ENCODE measurements at places on chromosomes 16 and 17.

DNA sequence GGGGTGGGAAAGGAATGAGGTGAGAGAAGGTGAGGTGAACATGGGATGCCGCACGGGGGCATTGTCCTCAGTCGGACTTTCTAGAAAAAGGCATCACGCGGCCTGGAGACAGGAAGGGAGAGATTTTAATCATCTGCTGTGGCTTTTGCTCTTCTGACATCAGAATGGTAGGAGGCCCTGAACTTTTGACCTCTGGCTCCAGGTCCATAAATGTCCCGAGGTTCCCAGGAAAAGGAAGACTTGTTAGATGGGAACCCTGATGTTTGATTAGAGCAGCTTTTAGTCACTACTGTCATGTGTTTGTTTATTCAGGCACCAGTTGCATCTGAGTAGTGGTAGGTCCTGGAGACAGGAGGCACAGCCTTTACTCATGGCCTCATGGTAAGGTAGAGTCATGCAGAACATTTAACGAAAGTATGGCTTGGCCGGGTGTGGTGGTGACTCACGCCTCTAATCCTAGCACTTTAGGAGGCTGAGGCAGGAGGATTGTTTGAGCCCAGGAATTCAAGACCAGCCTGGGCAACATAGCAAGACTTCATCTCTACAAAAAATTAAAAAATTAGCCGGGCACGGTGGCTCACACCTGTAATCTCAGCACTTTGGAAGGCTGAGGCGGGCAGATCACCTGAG, 203.1 kb downstream of the MSI2 start:
- DNase-seq: no peak

DNA sequence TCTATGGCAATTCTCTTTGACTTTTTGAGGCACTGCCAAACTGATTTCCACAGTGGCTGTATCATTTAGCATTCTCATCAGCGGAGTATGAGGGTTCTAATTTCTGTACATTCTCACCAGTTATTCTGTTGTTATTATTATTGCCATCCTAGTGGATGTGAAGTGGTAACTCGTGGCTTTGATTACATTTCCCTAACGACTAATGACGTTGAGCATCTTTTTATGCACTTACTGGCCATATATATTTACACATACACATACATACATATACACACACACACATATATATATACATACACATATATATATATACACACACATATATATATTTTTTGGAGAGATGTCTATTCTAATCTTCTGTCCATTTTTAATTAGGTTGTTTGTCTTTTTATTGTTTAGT, 3.7 kb upstream of the MLYCD start:
- no peak for DNase-seq

DNA sequence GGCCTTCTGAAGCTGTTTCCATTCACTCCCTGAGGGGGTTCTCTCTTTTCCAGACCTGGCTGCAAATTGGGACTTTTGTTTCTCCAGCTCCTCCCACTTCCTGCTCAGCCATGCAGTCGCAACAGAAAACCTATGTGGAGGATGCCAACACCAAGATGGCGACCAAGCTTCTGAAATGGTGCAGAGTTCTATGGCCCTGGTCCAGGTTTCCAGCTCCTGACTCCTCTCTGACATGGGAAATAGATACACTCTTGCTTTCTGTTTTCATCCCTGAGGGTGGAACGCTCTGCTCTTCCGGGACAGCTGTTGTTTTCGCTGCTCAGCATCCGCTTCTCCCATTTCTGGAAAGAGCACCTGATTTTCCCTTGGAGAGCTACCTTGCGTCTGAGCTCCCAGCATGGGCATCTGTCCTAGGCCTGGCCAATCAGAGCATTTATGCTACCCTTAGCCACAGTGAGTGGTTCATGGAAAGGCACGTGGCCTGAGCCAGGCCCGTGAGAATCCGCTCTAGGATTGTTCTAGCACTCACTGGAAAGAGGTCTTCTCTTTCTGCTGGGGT, 8.1 kb downstream of the GPRC5B start:
- DNase-seq: no peak

DNA sequence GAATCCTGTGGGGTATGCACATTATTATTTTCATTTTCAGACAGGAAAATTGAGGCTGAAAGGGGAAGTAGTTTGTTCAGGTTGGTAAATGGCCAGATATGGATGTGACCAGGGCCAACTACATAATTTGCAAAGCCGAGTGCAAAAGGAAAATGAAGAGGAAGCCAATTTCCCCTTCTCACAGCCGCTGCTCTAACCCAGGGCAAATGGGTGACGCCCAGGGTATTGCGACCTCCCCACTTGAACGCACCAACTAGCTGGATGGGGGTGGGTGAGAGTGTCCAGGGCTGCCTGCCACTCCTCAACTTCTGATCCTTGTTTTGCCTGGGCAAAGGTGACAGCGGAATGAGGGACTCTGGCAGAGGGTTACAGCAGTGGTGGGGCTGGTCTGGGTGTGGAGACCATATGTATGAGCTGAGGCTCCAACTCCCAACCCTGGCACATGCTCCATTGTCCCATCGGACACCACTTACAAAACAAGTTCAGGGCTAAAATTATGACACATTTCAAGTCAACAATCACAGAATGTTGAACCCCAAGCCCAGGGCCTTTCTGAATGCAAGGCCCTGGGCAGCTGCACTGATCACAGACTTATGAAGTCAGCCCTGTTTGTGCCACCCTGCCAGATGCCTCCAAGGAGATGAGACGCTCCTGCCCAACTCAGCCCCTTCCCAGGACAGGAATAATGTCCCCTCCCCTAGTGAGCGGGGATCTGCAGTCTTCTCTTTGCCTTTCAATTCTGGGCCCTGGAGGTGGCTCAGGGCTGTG, 1.7 kb downstream of the ANKRD40CL start:
- no peak for DNase-seq

DNA sequence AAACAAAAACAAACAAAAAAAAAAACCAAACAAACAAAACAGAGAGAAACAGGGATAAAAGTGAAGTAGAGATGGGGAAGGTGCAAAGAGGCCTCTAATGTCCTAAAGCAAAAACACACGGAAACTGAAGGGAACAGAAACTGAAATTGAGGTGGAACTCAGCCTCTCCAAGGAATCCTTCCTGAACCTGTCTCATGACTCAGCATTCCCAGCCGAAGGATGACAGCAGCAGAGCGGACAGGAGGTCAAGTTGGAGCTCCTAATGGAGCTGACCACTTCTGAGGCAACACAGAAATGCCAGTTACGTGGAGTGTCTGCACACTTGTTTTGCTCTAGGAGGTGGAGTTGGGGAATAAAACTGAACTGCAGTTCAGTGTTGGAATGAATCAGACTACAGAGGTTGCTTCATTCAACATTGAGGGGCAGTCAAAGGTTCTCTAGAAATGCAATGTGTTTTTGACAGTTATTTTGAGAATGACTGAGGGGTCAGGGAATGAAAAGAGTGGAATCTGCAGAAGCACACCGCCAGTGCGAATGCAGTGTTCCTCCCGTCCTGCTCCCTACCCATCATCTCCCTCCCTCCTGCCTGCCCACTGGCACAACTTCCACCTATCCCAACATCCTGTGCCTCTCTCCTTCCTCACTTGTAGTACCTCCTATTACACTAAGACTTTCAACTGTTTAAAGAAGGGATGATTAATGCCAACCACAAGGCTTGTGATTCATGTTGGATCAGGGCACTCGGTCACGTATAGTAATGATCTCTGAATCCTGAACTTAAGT, 6.3 kb downstream of the UBE2O start:
- DNase-seq: peak; percentile 65

- DNase-seq: peak; percentile 62
These were observed 46.5 kb upstream of the CPNE2 start for GRCh38 chr16:57045694-57046381.

DNA sequence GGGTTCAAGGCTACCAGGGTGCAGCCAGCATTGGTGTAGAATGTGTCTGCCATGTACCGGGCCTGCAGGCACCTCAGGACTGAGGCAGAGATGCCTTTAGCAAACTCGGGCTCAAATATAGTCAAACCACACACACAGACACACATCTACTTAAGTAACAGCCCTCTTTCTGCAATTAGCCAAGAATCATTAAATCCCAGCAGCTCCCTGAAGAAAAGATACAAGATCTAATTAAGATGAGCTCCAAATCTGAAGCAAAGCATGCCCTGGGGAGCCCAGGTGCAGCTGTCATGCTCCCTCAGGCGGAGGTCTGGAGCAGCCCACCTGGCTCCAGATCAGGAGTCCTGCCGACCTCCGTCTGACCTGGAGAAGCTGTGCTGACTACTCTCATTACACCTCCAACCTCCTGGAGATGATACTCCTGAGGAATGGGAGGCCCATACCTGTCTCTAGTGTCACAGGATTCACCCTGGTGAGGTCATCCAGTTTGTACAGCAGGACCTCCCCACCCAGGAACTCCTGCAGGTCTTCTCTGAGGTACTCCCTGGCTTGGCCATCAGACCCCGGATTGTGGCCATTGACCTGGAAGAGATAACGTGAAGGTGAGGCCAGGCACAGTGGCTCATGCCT, 6.9 kb downstream of the MYO19 start:
- no peak for DNase-seq

- DNase-seq: no peak
These were observed 48.5 kb downstream of the ARHGAP27 start for GRCh38 chr17:45384047-45384788.

DNA sequence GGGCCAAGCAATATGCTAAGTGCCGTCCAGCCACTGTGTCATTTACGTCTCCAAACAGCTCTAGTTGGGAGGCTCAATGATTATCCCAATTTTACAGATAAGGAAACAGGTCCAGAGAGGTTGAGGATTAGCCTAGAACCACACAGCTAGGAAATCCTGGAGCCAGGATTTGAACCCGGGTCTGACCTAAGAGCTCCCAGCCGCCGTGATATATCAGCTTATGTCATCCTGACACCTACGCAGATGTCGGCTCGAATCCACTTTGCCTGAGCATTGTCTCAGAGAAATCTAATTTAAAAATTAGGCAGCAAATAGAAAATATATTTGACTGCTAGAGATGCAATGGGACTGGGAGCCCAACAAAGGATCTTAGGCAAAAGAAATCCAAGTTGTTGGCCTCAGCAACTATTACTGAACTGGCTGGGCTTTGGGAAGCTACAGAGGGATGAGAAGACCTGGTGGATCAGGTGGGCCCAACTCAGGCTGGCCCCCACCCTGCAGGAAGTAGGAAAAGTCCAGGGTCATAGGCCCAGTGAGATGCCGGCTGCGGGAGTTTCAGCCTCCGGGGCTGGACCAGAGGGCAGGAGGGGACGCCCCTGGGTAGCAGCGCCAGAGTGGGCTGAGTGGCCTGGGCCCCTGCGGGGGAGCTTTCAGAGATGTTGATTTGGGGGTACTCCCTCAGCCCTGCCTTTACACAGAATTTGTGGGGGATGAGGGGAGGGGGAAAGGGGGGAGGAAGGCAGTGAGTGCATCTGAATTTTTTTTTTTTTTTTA, 35.1 kb upstream of the IL21R start:
- no peak for DNase-seq

DNA sequence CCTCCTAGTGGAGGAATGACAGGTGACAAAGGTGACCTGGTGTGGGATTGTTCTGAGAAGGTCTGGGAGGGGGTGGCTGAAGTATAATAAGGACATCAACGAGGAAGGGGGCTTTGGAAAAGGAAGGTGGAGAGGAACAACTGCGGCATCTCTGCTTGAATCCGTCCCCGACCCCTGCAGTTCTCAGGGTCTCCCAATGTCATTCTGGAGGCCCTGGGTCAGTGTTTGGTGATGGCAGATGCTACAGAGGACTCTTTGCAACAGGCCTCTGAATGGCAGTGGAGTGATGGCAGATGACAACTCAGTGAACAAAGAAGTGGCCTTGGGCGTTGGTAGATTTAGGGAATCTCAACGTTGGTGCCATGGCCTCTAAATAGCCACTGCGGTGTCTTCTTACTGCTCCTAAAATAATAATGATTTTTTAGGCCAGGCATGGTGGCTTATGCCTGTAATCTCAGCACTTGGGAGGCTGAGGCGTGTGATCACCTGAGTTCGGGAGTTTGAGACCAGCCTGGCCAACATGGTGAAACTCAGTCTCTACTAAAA, 1.3 kb downstream of the ENGASE start:
- DNase-seq: no peak

GRCh38 chr16:180101-180675, at the start of gene HBQ1:
Gene HBQ1, plus strand, starts transcription at chr16:180459. Its CDS starts 28 bp downstream, at chr16:180487.
- DNase-seq: peak; percentile 18
